Fibroblast of lung (primary cell): ENCODE measurements at places on chromosomes 1 and 21. TPM values are rescaled to one million over a fixed set of nuclear protein-coding genes. Genes with fewer than 3 reads are reported as not detected.
A peak's percentile ranks its signal among the peaks of the same experiment; 100 is the strongest.

GRCh38 chr1:198598796-198599321, 40.0 kb upstream of the PTPRC start:
- DNase-seq, result peak; percentile 16
- H3K4me1 ChIP-seq, result no peaks in the 10 kb centered on the region
- H3K27ac ChIP-seq, result no peak overlapping the region

GRCh38 chr1:82391712-82392111, 591.0 kb downstream of the ADGRL2 start:
- H3K4me3 ChIP-seq, result no peak overlapping the region
- H3K4me1 ChIP-seq, result no peaks in the 10 kb centered on the region
- H3K27ac ChIP-seq, result no peak overlapping the region
- H3K27me3 ChIP-seq, result no peaks in the 10 kb centered on the region
- DNase-seq, result peak; percentile 84

- no peaks in the 10 kb centered on the region for H3K27me3 ChIP-seq
- H3K4me1 ChIP-seq, result peaks cover 3% of the 10 kb centered on the region
- peak; percentile 90 for DNase-seq
- H3K4me3 ChIP-seq, result no peak overlapping the region
These were observed 3.6 kb downstream of the OTUD7B start for GRCh38 chr1:150006881-150007421.

DNA sequence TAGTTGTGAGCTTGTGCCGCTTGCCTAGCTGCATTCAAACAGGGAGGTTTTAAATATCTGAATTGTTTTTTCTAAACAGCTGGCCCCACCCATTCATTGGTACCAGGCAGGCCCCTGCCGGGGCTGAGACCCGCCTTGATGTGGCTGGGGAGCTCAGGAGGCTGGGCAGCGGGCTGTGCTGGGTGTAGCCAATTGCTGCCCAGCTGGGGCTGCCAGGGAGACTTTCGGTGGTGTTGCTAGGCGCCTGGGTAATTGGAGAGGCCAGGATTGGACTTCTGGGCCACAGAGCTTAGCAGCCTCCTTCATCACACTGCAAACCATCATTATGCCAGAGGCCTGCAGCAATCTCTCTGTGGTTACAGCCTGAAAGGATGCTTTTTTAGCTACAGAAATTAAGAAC, 12.2 kb downstream of the RHBDL2 start:
- no peak overlapping the region for H3K27ac ChIP-seq
- H3K4me3 ChIP-seq, result no peak overlapping the region
- no peaks in the 10 kb centered on the region for H3K36me3 ChIP-seq
- no peaks in the 10 kb centered on the region for H3K4me1 ChIP-seq
- no peaks in the 10 kb centered on the region for H3K27me3 ChIP-seq

Gene COL16A1
- total RNA-seq, result 80.3 and 150 TPM in 2 replicates

Gene CSF3R
- total RNA-seq, result under 0.01 and 0.51 TPM in 2 replicates

Gene ATP1A4
- 0.26 TPM in 1 of 2 replicates, not detected in the other for total RNA-seq
